ENCODE measurements at places on chromosomes 12 and 14.

DNA sequence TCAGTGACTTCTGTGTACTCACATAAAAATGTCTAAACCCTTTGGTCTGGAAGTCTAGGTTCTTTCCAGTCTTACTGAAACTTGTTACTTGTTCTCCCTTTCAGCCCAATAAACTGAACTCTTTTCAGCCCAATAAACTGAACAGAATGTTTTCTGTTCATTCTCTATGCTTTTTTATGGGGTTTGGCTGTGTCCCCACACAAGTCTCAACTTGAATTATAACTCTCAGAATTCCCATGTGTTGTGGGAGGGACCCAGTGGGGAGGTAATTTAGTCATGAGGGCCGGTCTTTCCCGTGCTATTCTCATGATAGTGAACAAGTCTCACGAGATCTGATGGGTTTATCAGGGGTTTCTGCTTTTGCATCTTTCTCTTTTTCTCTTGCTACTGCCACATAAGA is 15.0 kb upstream of the NEDD1 start:
- no peak for DNase-seq

DNA sequence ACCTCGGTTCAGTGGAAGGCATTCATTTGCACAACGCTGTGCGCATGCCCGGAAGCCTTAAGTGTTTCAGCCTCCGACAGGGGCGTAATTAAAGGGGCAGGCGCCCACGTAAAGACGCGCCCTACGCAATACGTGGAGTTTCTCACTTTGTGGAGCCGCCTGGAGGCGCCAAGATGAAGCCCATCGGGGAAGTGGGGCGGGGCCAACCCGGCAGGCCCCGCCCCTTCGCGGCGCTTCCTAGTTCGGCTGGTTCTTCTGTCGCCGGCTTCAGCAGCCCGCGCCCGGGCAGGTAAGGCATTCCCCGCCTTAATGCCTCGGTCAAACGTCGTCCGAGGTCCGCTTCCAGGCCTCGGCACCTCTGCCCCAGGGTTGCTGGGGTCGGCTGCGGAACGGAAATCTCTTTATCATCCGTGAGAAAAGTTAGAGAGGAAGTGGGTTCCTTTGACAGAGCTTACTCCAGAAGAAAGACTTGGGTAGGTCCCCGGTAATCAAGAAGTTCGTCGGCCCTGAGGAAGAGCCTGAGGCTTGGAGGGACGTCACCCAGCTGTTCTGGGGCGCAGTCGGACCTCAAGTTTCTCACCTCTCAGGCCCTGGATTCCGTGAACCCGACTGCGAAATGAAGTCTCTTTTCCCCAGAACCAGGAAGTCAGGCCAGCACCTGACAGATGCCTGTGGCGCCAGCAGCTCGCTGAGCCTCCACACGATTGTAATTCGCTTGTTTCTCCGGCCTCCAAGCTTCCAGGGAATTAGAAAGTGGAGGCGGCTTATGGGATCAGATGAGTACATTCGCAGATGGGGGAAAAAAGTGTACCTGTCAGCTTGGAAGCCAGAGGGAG is at the start of the genes IRAK4 and PUS7L:
Gene IRAK4, plus strand, starts transcription at position 224 of the 836 bp plus-strand sequence. CDS start 9,161 bp downstream, outside the sequence.
Gene PUS7L, minus strand, starts transcription at position 63 of the 836 bp plus-strand sequence. CDS start 3,545 bp downstream, outside the sequence.
- DNase-seq, result peak; percentile 72

GRCh38 chr12:6039894-6040601 is 84.4 kb downstream of the VWF start:
- peak; percentile 43 for DNase-seq

DNA sequence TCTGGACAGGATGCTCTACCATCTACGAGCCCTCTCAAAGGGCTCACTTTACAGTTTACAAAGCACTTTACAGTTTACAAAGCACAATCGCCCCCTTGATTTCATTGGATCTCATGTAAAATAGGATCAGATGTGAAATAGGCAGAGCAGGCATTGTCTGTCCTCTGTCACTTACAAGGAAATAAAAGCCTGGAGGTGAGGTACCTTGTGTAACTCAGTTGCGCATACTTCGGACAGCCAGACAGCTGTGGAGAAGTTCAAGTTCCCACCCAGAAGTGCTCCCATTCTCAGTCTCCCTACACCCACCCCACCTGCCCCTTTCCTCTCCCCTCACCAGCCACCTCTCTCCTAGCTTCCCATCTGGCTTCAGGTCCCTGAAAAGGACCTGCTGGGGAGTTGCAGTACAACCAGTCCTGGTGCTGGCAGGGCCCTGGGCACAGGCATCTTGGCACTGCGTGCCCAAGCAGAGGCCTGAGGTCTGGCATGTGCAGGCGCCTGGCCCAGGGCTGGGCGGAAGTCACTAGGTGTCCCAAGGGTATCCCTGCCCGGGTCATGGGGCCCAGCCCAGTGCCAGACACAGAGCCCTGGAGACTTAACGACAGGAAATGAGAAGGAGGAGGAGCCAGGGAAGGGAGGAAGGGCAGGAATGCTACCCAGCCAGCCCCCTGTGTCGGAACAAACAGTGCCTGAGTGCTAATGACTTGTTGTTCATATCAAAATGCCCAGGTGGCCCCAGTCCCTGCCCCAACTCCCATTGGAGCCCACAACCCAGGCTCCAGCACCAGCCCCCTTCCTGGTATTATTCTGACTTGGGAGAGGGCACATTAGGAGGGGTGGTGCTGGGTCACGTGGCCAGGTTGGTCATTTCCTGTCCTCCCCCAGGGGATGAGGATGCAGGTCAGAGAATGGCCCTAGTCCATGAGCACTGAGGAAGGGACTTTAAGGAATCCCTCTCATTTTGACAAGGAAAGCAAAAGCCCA is 5.4 kb downstream of the RAPGEF3 start:
- no peak for DNase-seq

- no peak for DNase-seq
Measured at GRCh38 chr14:23540141-23540469, 11.5 kb downstream of the ZFHX2 start.

- DNase-seq, result peak; percentile 44
Measured at GRCh38 chr14:94548999-94549985, 11.9 kb upstream of the SERPINA4 start.

DNA sequence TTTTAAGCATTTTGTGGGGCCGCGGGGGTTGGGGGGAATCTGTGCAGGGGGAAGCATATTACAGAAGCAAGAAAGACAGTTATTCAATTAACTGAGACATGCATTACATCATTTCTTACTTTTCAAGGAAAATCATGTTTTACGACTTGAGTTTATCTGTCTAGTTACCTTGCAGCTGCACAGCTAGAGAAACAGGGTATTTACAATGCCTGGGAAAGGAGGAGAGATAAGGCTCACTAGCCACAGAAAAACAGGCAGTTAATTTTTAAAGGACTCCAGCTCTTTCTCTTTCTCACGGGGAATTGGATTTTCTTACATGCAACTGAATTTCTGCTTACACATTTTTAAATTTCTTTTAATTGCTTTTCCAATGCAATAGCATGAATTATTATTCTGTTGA is 22.2 kb downstream of the FCF1 start:
- no peak for DNase-seq

- peak; percentile 53 for DNase-seq
Measured at GRCh38 chr12:6230321-6231110, 30.3 kb downstream of the CD9 start.

- DNase-seq, result no peak
Measured at GRCh38 chr12:43109631-43110345, 442.2 kb downstream of the ADAMTS20 start.

- DNase-seq, result no peak
Measured at GRCh38 chr14:100384819-100385813, 62.0 kb downstream of the SLC25A47 start.

DNA sequence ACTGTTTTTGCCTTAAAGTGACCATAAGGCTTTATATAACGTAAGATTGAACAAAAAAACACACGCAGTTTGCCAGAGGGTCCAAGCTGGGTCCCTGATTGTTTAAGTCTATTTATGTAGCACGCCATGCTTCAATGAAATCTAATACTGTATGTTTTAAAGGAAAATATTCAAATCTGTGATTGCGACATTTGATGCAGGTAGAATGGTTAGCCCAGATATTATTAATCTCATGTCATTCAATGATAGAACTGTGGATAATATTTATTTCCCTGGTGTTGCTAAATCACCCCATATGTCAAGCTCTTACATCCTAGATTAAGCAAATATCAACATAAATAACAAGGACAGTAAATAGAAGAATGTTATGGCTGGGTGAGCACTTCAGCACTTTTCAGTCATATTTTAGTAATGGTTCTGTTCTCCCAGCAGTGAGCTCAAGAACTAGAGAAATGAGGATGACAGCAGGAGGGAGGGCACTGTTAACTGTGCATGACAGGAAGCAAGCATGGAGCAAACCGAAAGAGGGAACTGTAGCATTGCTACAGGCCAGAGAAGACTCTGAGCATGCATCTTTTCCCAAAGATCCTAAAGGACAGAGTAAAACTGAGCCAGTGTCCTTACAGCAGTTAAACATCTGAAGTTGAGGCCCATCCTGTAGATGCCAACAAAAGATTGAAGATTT is 465.7 kb upstream of the MGAT4C start:
- no peak for DNase-seq

DNA sequence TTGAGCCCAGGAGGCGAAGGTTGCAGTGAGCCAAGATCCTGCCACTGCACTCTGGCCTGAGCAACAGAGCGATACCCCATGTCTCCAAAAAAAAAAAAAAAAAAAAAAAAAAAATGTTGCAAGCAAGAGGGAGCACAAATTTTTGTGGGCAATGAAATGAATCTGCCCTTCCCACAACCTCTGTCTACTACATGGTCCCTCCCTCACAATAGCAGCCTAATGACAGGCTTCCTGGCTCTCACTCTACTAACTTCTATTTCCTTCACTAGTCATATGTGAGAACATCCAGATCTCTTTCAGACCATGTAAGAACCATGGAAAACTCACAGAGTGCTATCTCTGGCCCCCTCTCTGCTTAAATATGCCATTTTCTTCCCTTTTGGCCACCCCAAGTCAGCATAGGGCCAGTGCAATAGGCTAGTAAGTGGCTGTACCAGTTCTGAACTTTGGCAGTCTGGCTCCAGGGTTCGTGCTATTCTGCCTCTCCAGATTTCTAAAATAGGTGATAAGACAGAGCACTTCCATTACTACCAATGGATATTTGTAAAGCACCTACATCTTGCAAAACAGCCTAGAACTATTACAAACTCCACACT is 7.1 kb downstream of the OSBPL8 start:
- no peak for DNase-seq

DNA sequence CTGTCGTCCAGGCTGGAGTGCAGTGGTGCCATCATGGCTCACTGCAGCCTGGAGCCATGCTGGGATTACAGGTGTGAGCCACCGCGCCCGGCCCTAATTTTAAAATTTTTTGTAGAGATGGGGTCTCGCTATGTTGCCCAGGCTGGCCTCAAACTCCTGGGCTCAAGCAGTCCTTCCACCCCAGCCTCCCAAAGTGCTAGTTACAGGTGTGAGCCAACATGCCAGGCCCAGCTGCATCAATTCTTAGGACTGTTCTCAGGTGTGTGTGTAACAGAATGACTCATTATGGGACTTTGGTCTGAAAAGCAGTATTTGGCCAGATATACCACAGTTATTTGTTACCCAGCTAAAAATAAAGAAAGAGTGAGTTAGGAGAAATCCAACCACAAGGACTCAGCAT is 17.4 kb downstream of the LETMD1 start:
- DNase-seq, result no peak
